Upper lobe of left lung (tissue), 6 donors: ENCODE measurements at places on chromosomes 2 and 18.

DNA sequence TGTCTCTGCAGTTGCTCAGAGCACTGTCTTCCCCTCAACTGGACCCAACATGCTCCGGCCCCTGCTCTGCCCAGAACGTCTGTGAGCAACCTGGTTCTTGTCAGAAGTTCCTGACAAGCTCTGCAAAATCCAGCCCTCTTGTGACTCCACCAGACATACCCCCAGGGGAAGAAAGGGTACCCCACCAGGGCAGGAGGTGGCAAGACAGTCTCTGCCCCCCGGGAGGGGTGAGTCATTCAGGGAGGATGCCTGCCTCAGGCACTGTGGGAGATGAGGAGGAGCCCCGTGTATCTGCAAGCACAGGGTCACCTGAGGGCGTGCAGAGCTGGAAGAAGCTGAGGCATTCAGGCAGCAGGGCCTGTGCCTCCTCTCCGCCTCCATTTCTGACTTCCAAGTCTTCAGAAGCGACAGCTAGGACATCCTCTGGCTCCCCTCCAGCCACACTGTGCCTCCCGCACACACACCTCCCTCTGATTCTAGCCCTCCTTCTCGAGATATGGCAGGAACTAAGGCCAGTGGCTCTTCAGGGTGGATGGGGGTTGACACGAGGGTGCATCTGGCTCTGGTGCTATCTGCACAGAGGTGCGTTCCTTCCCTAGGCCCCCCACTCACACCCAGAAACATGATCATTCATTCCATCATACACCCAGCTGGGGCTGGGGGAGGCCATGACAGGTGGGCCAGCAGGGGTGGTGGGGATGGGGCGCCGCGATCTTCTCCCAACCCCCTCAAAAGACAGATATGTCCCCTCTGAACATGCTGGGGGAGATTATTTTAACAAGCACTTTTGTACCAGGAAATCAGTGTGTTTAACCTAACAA, 222.2 kb downstream of the CYP26B1 start:
- no peak for DNase-seq

GRCh38 chr2:16640001-16640700, 25.5 kb downstream of the CYRIA start:
- DNase-seq: peak; percentile 42

DNA sequence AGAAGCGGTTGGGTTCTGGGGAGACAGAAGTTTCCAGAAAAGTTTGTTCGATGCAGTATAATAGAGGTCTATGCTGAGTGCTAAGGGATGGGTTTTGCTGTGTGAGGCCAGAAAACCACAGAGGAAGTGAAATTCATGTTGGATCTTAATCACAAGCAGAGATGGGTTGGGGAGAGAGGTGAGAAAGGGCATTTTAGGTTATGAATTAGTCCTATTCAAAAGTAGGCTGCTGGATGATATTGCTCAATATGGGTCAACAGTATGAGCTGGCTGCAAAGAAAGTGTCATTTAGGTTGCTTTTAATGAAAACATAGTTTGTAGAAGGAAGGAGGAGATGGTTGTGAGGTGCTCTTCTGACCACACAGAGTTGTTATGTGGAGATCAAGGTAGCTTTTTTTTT, 118.8 kb upstream of the LHCGR start:
- DNase-seq: no peak

DNA sequence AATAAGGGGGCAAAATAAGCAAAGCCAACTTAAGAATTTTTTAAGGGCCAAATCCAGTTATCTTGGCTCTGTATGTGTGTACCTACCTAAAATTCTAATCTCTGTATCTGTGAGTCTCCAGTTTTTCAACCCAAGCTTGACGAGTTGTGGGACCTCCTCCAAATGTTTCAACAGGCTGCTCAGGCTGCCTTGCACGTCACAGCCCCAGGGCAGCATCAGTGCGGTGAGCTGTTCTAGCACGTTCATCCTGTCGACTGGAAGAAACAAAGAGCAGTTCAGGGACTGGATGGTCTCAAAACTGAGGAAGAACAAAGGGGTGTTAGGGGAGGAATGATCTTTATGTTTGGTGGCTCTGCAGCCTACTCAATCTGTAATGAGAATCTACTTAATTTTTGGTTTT, 29.4 kb downstream of the NLRC4 start:
- DNase-seq: no peak

DNA sequence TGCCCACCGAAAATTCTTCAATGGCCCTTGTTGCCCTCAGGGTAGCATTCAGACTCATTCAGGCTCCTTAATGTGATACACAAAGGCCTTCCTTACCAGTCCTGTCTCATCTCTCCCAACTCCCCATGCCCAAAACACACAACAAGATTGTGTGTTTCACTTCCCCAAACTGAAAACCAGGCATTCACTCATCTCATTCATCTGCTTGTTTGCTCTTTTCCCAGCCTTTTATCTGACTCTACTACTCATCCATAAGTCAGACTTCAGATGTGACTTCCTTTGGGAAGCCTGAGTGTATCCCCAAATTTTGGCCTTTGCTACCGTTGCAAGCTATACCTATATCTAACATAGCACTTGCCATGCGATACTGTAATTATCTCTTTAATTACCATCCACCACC, 9.7 kb upstream of the SLC39A10 start:
- no peak for DNase-seq

DNA sequence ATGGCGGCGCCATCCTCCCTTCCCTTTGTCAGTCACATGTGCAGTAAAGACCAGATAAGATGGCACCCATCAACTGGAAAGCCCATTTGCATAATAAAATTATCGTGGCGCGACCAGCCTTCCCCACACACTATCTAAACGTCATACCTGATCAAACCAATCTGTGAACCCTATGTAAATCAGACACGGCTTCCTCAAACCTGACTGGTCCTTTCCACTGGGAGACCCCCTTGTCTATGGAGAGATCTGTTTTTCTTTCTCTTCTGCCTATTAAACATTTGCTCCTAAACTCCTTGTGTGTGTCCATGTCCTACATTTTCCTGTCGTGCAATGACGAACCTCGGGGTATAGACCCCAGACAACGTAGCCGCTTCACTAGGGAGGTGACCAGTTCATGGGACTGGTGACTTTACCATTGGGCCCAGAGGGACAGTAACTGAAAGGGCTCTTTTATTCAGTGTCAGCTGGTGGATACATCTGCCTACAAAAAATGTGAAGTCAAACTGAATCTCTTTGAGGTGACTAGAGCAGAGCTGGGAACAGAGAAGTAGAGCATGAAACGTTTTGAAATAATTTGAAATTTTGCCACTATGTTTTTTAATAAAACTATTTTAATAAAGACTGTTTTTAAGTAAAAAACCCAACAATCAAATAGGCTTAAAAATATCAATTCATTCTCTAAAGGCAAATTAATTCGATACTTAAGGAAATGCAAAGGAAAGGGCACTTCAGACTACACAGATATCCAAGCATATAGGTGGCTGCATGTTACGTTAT, 87.5 kb downstream of the SOCS6 start:
- DNase-seq: no peak

DNA sequence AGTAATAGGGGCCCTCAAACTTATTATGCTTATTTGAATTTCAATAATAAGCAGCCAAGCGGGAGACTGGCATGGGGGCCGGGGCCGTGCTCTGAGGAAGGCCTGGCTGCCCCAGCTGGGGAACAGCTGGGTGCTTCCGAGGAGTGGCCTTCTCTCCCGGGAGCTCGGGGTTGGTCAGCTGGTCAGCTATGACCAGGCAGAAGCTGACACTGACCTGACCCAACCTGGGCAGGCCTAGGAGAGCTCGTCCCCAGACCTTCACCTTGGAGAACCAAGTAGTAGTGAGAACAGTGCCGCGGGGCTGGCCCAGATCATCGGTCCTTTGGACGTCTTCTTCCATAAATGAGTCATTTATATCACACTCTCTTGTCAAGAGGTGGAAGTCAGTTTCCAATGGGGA, 36.1 kb downstream of the RRM2 start:
- DNase-seq: no peak

- DNase-seq: no peak
Measured at GRCh38 chr2:86617153-86617552, 6.5 kb downstream of the RNF103 start.

DNA sequence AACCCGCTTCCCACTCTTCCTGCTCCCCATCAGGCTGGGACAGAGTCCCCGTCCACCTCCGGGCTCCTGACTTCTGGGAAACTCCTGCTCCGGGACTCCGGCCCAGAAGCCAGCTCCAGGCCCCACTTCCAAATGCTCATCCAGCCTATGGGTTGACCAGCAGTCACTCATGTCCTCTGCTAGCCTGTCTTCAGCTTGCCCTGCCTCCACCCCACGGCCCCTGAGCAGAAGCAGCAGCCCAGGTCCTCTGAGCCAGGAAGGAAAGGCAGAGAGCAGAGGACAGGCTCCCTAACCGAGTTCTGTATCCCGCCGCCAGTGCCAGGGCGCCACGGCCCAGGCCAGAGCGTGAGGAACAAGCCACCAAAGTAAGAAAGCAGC, 86.4 kb upstream of the ID2 start:
- no peak for DNase-seq

DNA sequence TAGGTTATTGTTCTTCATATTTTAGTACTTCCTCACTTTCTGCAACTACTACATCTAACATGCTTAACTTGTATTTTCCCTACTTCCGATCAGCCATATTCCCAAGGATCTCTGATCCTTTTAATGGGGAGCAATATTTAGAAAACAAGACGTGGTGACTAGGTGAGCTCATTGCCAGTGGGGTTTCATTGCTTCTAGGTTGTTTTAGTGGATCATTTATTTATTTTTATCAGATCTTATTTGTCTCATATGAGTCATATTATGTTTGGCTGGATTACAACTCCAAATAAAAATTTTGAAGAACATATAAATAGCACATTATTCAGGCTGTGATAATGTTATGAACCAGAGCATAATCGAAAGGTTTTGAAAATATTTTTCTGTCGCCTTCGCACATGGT, 480.9 kb upstream of the TMEFF2 start:
- no peak for DNase-seq

DNA sequence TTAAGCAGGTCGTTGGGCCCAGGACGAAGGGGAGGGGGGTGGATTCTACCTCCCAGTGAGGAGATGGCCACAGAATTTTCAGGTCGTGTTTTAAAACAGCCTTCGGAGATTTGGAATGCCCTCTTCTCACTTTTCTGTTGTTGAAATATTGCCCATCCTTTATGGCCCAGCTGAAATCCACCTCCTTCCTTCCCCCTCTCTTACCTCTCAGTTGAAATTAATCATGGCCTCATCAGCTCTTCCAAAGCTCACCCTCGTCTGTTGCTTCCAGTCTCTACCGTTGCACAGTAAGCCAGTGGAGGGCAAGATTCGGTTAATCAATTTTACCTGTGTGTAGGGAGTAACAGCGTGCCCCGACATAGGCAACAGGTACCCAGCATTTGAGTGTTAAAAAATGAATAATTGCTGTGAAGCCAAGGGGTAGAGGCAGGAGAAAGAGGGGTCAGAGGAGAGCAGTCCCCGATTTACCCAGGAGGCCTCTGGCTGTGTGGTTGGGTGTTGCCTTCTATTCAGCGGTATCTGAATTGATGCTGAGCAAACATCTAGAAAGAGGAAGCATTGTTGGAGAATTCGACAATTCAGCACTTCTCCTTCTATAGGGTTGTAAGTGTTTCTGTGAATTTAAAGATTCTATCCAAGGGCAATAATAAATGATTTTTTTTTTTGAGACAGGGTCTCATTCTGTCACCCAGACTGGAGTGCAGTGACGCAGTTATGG, 8.6 kb upstream of the PDIA6 start:
- no peak for DNase-seq

DNA sequence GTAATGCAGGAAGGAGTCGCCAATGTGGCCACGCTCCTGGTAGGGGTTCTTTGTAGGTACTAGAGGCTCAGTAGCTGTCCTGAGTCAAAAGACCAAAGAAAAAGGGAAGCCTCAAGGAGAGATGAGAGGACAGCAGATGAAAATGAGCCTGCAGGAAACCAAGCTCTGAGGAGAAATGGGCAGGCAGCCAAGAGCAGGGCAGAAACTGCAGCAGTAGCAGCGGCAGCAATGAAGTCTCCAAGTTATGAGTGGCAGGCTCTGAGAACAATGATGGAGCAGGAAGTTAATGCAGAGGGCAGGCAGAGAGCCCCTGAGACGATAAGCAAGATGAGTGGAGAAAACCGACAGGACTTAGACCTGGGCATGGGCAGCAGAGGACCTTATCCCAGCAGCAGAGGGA, 48.2 kb upstream of the TMEM200C start:
- no peak for DNase-seq

DNA sequence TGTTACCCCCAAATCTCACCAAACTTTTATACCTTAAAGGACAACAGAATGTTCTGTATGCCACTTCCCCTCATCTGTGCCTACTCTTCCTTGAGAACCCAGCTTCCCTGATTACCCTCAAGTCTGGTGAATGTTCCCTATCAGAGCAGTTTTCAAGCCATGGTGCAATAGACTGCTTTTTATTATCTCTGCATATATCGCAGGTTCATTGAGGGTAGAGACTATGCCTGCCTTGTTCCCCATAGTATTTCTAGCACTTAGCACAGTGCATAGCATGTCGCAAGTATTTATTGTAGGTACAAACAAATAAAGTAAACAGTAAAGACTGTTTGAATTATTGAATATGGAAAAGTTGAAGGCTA, 146.6 kb downstream of the HAUS1 start:
- no peak for DNase-seq

GRCh38 chr2:217326238-217327022, 466.6 kb upstream of the TNP1 start:
- DNase-seq: no peak

DNA sequence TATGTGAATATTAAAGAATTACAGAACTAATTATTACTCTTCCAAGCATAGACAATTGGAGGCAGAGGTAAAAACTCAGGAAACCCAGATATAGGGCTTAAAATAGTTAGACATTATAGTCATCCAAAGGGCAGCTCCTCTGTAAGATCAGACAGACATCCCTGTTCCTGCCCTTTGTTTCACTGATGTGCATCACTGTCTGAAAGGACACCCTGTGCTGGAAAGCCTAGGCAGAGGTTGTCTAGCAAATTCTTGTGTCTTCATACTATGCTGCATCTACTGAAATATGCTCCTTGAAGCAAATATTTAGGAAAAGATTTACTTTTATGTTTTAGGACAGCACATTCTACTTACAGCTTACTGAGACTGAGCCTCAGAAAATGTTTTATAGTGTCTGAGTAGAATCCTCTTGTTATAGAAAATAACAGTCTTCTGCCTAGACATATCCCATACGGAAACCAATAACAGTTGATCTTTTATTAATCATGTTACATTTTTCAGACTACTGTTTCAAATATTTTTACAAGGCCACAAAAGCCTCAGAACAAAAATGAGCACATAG, 977.3 kb upstream of the CDH2 start:
- DNase-seq: no peak

DNA sequence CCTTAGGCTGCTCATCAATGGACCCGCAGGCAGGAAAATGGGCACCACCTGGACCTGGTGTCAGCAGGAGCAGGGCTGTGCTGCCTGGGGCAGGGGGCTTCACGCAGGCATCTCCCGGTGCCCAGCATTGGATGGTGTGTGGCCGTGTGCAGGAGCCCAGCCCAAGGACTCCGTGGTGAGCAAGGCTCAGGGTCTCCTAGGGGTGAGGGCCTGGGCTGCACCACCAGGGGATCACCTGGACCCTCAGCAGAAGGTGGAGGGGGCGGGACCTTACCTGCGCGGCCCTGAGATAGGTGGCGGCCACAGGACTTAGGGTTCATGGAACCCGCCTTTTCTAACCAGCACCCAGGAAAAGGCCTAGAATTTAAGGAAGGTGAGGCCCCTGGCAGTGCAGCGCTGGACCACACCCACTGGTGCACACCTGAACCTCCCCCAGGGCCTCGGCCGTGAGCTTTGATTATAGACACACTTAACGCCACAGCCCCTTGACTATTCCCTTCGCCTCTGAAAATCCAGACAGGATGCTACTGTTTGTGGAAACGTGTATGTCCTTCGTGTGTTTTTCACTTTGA, 89.0 kb downstream of the TMEM18 start:
- no peak for DNase-seq
